ENCODE measurements at places on chromosomes 4 and X. TPM values are rescaled to one million over a fixed set of nuclear protein-coding genes. Genes with fewer than 3 reads are reported as not detected.
A peak's percentile ranks its signal among the peaks of the same experiment; 100 is the strongest.

DNA sequence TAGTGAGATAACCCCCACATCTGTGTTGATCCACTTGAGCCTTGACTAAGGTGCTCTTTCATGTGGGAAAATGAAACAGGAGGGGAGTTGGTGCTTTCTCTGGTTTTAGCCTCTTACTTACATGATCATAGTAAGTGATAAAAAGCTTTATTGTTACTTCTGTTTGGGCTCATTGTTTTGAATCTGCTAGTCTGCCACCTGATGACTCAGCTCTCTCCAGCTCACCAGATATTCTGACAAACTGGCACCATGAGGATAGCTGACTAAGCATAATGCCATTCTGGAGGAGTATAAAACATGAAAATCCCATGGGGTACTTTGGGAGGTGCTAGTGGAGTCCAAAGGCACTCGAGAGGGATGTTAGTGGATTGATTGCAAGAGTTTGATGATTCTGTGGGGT is 824.0 kb downstream of the RAPGEF2 start:
- H3K27ac ChIP-seq: no peak overlapping the region
- no peaks in the 10 kb centered on the region for H3K36me3 ChIP-seq
- H3K4me3 ChIP-seq: no peak overlapping the region

- peak within 1 kb of the TSS; percentile 69 for H3K4me3 ChIP-seq
- no peaks in the 10 kb centered on the region for H3K36me3 ChIP-seq
- H3K27ac ChIP-seq: no peak within 1 kb of the TSS
- peaks cover 6% of the 10 kb centered on the region for H3K4me1 ChIP-seq
Observed at GRCh38 chr4:47485047-47485692, at the start of gene ATP10D. Gene ATP10D, plus strand, starts transcription at chr4:47485275. Its CDS starts 27,266 bp downstream, at chr4:47512541.

Gene BMX
- total RNA-seq: not detected

- peak overlapping the region; percentile 96 for H3K27ac ChIP-seq
- no peaks in the 10 kb centered on the region for H3K27me3 ChIP-seq
- peak; percentile 87 for DNase-seq
- H3K4me1 ChIP-seq: peaks cover 45% of the 10 kb centered on the region
Observed at GRCh38 chr4:173169428-173170181, 994 bp downstream of the GALNT7 start.

Gene TMPRSS11D
- not detected for total RNA-seq

- H3K36me3 ChIP-seq: no peaks in the 10 kb centered on the region
- peaks cover 100% of the 10 kb centered on the region for H3K27me3 ChIP-seq
- H3K4me1 ChIP-seq: no peaks in the 10 kb centered on the region
- peak overlapping the region; percentile 67 for H3K4me3 ChIP-seq
- peak; percentile 93 for DNase-seq
- no peak overlapping the region for H3K27ac ChIP-seq
Observed at GRCh38 chr4:13544606-13545393, 492 bp upstream of the NKX3-2 start.

Gene CYLC1
- not detected for total RNA-seq

Gene CORIN
- not detected for total RNA-seq

Gene KCNIP4
- not detected for total RNA-seq
